ENCODE measurements at places on chromosomes 11 and 22.

GRCh38 chr11:116948391-116948790 lies 111.0 kb upstream of the APOA1 start:
- peak; percentile 60 for DNase-seq

DNA sequence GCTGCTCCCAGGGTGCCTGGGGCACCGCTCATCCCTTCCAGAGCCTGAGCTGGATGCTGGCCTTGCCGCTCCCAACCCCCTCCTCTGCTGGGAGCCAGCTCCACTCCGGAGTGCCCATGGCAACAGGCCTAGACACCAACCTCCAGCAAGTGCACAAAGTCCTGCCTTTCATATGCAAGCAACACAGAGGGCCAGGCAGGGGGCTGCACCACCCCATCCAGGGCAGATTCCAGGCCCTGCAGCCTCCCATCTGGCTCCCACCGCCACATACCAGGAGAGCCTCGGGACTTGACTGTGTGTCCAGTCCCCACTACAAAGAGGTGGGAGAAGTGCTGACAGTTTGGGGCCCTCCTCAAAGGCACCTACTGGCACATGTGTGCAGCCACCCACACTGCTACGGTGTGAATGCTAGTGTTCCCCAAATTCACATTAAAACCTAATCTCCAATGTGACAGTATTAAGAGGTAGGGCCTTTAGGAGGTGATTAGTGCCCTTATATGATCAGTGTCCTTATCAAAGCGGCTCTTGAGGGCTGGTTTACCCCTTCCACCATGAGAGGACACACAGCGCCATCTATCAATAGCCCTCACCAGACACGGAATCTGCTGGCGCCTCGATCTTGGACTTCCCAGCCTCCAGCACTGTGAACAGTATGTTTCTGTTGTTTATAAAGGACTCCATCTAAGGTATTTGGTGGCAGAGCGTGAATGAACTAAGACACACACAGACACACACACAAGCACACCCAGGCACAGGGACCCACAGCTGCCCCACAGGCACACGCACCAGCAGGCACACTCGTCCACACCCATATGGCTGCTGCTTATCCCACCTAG lies 16.2 kb downstream of the ARVCF start:
- no peak for DNase-seq

- no peak for DNase-seq
Observed at GRCh38 chr11:125904678-125905077, 370 bp downstream of the DDX25 start.

- peak; percentile 81 for DNase-seq
Observed at GRCh38 chr11:58573451-58574104, 2.1 kb downstream of the LPXN start.

- DNase-seq, result no peak
Observed at GRCh38 chr11:103953797-103954486, 82.5 kb upstream of the DDI1 start.

DNA sequence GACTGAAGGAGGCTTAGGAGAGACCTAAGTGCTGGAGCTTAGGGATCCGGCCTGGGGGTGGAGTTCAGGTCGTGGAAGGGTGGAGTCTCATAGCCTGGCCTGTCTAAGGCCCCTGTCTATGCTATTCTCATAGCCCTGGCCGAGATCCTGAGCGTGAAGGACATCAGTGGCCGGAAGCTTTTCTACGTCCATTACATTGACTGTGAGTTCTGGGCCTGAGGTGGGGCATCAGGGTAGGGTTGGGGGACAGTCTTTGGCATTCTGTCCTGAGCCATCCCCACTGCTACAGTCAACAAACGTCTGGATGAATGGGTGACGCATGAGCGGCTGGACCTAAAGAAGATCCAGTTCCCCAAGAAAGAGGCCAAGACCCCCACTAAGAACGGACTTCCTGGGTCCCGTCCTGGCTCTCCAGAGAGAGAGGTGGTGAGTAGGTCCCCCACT lies 603 bp downstream of the KAT5 start:
- DNase-seq, result no peak

DNA sequence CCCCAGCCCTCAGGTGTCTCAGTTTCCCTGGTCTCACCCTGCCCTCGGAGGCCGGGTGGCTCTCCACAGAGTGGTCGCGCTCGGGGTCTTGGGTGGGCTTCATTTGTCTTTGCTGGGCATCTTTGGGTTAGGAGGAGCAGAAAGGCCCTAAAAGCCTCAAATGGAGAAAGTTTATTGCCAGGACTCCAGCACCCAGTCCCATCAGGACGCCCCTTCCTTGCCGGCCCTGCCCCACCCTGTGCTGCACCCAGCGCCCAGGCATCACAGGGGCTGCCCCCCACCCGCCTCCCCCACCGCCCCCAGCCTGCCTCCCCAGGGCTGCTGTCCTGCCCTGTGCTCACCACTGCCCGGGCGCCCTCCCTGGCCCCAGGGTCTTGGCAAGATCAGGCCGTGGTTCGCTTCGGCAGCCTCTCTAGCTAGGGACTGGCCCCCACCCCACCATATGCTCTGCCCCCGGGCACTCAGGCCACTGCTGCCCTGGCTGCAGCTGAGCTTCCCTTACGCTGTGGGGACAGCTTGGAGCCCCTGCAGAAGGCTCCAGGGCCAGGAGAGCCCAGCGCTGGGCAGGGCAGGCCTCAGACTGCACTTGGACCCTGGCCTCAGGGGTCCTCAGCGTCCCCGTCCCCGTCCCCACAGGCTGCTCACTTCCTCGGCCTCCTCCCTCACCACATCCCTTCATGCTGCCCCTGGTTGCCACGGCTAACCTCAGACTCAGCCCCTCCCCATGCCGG lies 31.4 kb downstream of the MOB2 start:
- no peak for DNase-seq

DNA sequence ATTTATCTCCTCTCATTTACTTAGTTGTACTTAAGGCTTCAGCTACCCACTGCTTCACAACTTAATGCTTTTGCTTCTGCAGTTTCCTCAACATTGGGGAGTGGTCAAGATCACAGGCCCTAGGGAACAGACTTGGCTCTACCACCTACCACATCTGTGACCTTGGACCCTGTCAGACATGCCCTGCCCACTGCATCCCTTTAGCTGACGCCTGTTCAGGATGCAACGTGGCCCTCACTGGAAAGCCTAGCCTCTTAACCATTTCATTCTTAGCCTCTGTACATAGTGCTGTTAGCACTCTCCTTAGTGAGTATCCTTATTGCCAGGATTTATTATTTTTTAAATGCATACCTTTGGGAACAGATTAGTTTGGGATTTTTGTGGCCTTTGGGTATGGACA lies 34.4 kb downstream of the TNRC6B start:
- no peak for DNase-seq

DNA sequence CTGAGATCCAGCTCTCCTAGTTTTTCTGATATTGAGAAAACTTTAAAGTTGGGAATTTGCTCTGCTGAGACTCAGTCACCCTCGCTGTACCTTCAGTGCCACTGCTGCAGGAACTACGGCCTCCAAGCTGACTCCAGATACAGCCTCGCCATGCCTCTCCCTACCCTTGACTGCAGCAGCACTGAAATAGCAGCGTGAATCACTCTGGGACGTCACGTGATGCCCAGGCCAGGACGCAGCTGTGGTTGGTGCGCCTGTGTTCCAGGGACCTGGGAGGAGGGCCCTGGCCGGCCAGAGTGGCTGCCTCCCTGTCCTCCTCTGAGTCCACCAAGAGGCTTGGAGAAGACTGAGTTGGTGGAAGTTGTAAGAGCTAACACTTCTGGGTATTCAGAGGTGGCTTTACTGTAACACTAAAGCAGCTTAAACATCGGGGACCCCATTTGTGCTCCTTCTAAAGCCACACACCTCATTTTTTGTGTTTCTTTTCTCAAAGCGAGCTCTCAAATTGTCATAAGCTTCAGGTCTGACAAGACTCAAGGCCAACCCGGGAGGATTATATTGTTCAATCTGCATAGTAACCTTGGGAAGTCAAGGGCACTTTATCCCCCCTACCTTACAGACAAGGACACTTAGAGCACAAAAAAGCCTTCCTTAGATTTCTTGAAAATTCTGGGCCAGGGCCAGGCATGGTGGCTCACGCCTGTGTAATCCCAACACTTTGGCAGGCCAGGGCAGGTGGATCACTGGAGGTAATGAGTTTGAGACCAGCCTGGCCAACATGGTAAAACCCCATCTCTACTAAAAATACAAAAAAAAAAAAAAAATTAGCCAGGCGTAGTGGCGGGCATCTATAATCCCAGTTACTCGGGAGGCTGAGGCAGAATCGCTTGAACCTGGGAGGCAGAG lies 4.2 kb upstream of the STIP1 start:
- peak; percentile 71 for DNase-seq

GRCh38 chr11:74925281-74925680 lies 23.6 kb downstream of the XRRA1 start:
- DNase-seq, result no peak

- DNase-seq, result no peak
Observed at GRCh38 chr11:64848826-64849597, 4.6 kb upstream of the CDC42BPG start.

DNA sequence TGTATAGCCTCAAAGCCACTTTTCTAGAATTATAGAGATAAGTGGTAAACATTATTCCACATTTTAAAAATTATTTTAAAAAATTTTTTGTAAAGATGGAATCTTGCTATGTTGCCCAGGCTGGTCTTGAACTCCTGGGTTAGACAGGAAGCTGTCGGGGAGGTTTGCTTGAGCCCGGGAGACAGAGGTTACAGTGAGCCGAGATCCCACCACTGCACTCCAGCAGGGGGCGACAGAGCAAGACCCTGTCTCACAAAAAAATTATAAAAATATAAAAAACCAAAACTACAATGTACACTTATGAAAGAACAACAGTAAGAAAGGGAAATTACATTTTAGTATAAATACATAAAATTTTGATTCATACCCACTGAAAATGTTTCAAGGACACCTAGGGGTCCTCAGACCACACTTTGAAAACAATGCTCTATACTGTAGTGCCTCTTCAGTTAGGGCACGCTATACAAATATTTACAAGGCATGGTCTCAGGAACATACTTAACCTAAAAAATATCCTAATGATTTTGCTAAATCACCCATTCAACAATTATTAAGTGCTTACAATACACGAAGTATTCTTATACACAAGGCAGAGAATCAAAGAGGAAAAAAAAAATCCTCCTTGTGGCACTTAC lies 111.2 kb downstream of the MRTFA start:
- peak; percentile 84 for DNase-seq

- DNase-seq, result no peak
Observed at GRCh38 chr22:49295851-49296560, 531.7 kb downstream of the BRD1 start.

DNA sequence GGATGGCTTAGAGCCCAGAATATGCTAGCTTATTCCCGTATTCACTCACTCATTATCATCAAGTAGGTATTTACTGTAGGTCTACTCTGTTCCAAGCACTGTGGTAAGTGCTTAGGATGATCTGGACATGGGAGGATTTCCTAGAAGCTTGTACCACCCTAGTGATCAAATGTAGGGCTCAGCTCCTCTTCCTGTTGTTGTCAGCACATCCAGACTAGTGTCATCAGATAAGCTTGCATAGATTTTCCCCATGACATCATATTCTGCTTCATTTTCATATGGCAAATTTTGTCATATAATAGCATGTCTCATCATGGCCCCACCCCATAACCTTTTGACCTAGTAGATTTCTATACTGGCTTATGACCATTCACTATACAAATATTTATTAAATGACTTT lies 19.3 kb upstream of the NUCB2 start:
- DNase-seq, result no peak

DNA sequence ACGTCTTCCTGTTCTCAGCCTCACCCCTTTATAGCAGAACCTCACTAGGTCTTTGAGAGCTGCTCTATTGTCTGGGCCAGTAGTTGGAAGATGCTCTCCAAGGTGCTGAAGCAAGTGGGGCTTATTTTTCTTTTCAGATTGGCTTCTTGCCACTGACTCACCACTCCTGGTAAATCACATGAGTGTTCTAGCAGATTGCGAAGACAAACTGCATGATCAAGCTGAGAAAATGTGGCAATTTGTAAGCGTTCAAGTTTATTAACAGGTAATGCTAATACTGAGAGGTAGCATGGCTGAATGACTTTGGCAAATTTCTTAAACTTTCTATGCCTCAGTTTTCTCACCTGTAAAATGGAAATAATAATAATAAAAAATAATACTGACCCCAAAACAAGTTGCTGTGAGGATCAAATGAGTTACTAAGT lies 59.2 kb downstream of the CACNG2 start:
- DNase-seq, result peak; percentile 43

DNA sequence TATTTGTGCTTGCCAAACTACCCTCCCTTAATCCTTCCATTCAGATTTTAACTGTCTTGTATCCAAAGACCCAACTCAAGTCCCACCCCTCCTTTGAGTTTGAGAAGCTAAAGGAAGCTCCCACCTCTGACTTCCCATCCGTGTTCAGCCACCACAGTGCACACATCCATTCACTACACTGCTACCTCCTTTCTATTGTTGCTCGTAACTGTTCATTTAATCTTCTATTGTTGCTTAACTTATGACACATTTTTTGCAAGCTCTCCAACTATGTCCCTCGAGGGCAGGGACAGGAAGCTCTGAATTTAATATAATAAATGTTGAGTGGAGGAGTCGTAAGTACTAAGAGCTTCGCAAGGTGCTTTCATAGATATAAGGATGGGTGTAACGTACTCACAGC lies 10.4 kb downstream of the LARGE1 start:
- no peak for DNase-seq

DNA sequence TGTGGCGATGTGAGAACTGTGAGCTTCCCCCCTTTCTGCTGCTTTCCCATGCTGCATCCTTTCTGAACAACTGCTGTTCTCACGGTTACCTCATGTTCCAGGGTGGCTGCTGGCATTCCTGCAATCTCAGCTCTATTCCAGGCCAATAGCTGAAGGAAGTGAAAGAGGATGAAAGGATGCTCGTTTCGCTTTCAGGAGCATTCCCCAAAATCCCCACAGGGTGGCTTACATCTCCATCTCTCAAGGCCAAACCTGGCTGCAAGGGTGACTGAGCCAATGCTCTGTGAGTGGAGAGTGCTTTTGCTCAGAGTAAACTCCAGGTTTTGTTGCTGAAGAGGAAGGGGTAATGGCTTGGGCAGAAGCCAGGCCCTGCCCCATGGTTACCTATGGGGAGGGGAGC lies 848.2 kb downstream of the BRD1 start:
- no peak for DNase-seq

DNA sequence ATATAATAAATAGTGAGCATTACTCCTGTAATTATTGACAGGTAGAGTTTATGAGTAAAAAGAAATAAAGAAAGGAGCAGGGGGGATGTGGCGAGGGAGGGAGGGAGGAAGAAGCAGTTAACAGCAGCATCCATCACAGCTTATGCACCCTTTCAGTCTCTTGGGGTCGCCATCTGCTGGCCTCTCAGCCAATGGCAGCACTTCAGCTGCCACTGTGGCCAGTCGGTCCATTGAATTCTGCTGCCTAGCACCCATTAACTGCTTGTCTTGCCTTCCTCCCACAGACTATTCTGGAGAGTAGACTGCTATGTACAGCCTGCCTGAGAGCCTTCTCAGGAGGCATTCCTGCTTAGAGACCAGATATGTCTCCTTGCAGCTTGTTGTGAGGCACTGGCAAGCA lies 388.3 kb downstream of the TENM4 start:
- no peak for DNase-seq
